Natural killer cell treated with Interleukin-12 subunit alpha and Interleukin-12 subunit beta and Interleukin-15 and Interleukin-18, amount 100 ng/mL, for 72 hours (primary cell): ENCODE measurements at places on chromosomes 11 and 22.

DNA sequence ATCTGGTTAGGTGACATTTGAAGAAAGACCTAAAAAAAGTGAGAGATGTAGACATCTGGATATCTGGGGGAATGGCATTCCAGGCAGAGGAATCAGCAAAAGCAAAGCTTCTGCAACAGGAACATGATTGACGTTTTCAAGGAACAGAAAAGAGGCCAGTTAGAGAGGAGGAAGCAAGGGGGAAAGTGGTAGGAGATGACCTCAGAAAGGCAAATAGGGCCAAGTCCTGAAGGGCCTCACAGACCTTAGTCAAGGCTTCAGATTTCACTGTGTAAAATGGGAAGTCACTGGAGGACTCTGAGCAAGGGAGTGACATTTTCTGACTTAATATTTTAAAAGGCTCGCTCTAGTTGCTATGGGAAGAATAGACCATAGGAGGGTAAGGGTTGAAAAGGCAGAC, 9.7 kb downstream of the DEUP1 start:
- no peak for DNase-seq

DNA sequence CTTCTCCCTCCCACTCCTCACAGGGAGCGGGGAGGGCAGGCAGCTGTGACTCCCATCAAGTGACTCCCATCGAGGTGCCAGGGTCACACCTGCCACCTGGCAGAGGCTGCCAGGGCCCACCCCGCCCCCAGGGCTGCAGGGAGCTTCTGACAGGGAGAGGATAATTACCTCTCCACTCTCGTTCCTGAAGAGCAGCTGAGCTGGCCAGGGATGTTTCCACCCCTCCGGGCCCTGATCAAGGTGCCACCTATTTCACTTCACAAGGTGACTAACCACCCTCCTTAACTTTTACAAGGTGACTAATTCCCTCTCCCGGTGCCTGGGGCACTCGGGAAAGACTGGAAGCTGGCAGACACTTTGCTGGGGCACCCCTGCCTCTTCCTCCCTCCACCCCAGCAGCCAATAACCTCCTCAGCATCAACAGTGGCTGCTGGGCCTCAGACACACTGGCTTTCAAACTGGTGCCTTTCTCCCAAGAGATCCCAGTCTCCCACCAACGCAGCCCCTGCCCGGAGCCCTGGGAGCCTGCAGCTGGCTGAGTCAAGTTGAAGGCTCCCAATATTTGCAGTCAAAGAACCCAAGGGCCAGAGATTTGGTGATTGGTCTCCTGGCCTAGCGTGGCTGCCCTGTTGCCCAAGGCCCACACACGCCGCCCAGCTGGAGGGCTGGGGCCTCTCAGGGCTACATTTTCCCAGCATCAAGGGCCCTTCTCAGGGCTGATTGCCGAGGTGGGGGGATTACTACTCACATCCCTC, 22.0 kb upstream of the MYRF start:
- no peak for DNase-seq

DNA sequence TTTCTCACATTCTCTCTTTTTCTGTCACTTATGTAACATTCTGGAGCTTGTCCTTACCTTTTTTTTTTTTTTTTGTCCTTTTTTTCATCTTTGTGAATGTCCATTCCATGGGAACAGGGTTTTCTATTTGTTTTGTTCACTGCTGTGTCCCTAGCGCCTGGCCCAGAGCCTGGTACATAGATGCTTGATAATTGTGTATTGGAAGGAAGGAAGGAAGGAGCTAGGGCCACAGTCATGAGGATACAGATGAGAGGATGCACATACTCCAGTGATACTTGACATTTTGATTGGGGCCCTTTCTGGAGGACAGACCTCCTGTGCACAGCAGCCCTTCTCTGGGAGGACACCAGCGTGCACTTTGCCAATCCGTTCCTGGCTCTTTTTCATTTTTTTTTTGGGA, 68.9 kb downstream of the KIAA1671 start:
- DNase-seq: no peak

DNA sequence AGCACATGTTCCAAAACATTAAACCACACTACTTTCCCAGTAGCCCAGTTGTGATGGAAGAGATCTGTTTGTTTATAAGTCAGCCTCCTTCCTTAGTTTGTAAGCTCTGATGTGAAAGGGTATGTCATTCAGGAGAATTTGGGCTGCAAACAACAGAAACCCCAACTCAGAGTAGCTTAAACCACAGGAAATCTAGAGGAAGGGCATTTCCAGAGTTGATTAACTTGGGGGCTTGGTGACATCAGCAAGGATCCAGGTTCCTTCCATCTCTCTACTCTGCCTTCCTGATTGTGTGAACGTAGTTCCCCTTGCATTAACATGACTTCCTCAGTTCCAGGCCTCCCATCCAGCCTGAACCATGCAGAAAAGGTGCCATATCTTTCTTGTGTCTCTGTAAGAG, 6.5 kb upstream of the FJX1 start:
- no peak for DNase-seq

DNA sequence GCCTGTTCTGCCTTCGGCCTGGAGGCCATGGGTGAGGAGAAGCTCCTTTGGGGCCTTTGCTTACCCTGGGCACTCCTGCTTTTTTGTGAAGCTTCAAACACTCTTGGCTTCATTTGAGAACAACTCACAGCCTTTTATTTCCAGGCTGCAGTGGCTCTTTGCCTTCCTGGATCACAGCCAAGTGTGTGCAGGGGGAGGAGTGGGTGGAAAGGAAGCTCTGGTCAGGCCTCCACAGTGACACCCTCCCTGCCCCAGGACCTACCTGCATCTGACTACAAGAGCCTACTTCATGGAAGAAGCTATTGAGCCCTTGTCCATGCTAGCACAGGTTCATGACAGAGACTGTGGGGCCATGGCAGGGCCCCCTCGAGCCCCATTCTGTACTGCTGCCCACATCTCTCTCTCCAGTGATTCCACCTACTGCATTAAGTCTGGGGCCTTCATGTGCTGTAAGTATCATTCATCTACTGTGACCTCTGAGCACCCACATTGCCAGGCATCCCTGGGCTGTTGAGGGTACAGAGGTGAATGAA, 52.3 kb downstream of the GAB4 start:
- no peak for DNase-seq
